ENCODE measurements at places on chromosomes 7 and 10. TPM values are rescaled to one million over a fixed set of nuclear protein-coding genes. Genes with fewer than 3 reads are reported as not detected.

Gene TIMM23
- 95.5 TPM for total RNA-seq

Gene MYOZ1
- total RNA-seq = not detected

Gene ATOH7
- total RNA-seq = not detected

Gene NRP1
- total RNA-seq = 204 TPM

Gene RPEL1
- total RNA-seq = not detected

Data from endothelial cell of coronary artery (primary cell).